NCI-H1048 (cell line): ENCODE measurements at places on chromosomes 3 and 15.

- DNase-seq, result no peak
Measured at GRCh38 chr3:126916546-126916945, 66.4 kb upstream of the PLXNA1 start.

- no peak for DNase-seq
Measured at GRCh38 chr3:149384167-149384566, 6.7 kb upstream of the TM4SF1 start.

DNA sequence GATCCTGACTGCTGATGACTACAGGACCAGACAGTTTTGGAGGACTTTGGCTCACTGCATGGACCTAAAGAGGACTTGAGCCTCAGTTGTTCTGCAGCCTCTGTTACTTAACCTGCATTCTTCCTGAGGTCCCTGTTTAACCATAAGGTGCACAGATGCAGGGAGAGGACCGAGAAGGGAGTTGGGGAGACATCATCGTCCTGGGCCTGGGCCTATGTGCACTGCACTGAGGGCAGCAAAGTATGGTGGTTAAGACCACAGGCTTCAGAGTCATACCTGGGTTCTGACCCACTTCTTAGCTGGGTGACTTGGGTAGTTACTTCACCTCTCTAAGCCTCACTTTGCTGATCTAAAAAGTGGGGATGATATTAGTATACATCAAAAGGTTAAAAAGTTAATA lies 21.9 kb downstream of the KY start:
- DNase-seq, result no peak

DNA sequence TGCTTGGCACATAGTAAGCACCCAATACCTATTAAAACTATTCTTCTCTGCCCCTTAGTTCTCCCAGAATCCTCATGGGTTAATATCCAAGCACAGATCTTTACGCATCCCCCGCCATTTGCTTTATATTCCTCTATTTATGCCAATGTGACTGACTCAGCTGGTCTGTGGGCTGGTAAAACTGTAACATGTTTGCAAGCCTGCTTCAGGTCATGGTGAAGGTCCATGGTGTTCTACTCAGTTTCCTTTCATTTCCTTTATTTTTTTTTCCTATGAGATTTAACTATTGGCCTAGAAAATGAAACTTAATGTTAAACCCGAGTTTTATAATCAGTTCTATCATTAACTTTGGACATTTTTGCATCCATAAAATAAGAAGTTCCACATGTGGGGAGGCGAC lies 47.0 kb downstream of the FRMD4B start:
- DNase-seq, result no peak
